AG20443 (cell line): ENCODE measurements at places on chromosomes 5 and 9.

GRCh38 chr5:31846934-31847333, 208.0 kb downstream of the PDZD2 start:
- DNase-seq = no peak

DNA sequence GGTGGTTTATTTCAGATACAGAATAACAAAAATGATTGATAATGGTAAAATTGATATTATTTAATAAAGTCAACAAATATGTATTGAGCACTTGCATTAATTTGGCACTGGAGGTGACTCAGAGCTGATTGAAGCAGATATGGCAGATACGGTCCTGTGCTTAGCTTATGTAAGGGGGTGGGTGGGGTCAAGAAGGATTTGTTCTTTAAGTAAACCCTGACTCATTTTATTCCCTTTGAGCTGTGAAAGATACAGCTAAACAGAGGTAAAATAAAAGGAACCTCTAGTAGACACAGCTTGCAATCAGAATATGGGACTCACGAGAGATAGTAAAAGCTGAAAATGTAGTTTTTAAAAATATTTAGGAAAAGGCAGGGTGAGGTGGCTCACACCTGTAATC, 201.3 kb upstream of the CLINT1 start:
- DNase-seq = no peak

DNA sequence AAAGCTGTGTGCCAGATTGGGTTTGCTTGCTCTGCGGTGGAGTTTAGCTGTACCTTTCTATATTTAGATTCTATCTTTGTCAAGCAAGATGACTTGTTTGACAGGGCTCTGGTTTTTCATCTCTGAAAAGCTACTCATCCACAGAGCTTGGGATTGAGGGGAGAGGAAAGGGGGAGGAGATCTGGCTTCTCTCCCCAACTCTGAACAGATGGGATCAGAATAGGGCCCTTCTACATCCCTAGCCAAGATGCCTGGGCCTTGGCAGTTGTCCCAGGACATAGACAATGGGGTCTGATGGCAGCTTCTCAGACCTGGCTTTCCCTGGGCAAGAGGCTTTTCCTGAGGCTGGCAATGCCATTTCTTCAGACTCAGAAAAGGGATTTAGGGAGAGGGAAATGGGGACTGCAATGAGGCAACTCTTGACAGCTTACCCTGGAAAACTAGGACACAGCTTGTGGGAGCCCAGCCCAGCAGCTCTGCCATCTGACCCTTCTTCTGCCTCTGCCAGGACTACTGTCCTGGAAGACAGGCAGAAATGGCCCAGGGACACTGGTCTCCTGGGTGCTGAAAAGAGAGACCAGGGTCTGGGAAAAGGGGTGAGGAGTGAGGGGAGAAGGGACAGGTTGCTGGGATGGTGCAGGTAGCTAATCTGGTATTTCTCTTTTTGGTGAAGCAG, 50.2 kb upstream of the ASTN2 start:
- no peak for DNase-seq

DNA sequence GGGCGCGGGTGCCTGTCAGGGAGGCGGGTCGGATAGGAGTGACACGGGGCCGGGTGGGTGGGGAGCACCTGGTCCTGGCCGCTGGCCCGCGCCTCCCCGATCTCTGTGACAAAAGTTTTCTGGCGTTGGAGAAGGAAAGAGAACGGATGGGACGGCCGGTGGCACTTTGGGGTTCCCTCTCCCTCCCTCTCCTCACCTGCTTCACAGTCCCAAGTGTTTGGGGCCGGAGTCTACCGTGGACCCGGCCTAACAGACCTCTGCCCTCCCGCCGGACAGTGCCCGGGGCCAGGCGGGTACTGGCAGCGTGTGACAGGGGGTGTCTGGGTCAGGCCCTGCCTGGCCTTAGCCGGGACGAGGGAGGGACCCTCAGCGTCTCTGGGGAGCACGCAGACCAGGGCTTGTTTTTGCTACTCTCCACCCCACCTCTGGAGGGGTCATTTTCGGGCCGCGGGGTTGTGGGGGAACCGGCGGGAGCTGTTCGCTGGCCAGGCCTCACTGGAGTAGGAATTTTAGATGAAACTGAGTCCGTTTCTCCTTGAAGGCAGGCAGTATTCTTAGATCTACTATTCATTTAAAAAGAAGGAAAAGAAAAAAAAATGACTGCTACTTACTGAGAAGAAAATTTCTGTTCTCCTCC, 1.7 kb downstream of the PRDM6 start:
- DNase-seq = no peak

- peak; percentile 76 for DNase-seq
Measured at GRCh38 chr5:9284781-9285307, 261.0 kb downstream of the SEMA5A start.

- peak; percentile 70 for DNase-seq
Measured at GRCh38 chr9:76704593-76705204, 59.5 kb upstream of the PCA3 start.

- no peak for DNase-seq
Measured at GRCh38 chr9:112535301-112535700, 48.7 kb downstream of the KIAA1958 start.

DNA sequence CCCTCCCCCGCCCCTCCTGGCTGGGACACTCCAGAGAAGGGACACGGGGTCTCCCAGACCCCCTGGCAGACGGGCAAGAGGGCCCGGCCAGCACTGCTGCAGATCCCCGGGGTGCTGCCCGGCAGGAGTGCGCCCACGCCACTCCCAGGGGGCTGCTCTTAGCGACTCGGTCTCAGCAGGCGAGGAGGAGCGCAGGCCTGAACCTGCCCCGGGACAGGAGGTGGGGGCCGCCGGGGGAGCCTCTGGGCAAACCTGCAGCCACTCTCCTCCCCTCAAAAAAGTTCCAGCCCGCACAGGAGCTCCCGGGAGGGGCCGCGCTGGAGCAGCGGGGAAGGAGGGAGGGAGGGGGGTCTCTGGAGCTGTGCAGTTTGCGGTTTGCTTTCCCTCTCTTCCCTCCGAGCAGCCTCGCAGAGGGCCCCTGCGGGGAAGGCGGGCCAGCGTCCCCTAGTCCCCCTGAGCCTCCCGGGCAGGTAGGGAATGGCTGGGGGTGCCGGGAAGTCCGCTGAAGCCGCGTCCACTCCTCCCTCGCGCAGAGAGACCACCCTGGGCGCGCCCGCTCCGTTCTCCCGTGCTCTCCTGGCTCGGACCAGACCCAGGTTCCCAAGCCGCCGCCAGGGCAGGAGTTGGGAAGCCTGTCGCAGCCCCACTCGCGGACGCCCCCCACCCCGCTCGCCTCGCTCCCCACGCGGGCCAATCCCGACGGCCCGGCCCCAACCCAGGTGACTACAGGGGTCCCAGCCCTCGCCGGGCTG, 44.2 kb downstream of the NACC2 start:
- no peak for DNase-seq
